ENCODE measurements at places on chromosomes 16 and 17.

DNA sequence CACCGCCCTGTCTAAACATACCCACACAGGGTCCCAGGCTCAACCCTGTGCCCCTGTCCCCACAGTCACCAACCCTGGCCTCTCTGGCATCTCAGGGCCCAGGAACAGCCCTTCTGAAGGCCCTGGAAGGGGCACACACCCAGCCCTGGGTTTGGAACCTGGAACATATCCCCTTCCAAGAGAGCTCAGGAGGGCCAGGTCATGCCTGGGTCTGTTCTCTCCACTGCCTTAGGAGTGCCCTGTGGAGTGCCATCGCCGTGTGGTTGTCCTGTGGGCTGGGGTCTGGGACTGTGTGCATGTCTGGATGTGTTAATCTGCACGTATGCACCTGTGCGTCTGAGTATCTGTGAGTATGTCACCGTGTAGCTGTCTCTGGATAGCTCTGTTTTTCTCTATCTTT, 45.2 kb upstream of the ACSM2B start:
- DNase-seq, result no peak

DNA sequence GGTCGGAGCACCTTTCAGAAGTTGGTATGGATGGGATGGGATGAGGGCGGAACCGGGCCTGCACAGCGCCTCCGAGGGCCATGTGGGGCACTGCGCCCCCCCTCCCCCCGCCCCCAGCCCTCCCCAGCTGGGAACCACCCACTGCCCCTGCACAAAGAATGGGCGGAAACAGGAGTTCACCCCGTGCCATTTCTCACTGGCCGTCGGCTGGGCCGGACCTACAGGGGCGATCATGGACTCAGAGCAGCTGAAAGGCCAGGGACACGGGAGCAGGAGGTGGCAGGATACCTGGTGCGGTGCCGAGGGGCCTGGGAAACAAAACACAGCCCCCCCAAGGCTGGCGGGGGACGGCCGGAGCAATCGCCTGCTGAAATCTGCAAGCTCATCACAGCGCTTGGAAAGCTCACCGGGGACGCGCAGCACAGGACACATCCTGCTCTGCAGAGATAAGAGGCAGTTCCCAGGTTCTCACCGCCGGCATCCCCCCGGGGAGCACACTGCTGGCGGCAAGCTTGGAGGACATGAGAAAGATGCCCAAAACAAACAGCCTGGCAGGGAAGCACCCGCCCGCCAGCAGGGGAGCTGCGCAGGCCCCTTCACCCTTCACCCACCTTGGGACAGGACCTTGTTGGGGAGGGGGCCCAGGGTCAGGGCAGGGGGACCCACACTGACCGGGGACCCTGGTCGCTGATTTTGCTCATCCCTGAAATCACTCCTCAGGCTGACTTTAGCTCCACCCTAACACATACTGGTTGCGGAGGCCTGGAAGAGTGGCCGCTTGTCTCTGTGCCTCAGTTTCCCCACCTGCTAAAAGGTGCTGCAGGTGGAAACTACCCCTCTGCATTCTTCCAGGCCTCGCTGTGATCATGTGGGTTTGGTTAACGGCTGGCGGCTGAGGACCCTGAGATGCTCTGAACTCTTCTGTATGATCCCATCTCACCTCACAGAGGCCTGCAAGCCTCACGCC, 263.9 kb downstream of the C16orf95 start:
- no peak for DNase-seq

DNA sequence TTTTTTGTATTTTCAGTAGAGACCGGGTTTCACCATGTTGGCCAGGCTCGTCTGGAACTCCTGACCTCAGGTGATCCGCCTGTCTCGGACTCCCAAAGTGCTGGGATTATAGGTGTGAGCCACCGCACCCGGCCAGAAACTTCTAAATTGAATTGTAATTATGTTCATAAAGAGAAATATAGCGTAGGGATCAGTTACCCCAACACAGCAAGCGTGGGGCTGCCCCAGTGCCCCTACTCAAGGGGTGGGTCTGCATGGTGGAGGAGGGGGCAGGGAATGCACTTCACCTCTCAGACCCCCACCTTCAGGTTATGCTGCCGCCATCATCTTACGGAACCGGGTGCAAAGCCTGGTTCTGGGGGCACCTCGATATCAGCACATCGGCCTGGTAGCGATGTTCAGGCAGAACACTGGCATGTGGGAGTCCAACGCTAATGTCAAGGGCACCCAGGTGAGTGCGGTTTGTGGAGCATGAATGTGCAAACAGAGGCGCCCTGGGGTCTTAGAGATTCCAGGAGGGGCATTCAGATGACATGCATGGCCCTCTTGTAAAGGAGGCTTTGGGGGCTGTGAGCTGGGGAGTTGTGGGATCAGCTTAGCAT, 18.0 kb downstream of the ITGAM start:
- DNase-seq, result no peak

GRCh38 chr16:69120096-69120664, 12.2 kb downstream of the CHTF8 start:
- no peak for DNase-seq
